ENCODE measurements at places on chromosomes 3 and 15. TPM values are rescaled to one million over a fixed set of nuclear protein-coding genes. Genes with fewer than 3 reads are reported as not detected.

USP19 gene
- total RNA-seq, result 21.9 TPM

MEGF11 gene
- total RNA-seq, result 0.62 TPM

CCR2 gene
- total RNA-seq, result not detected

SPSB4 gene
- total RNA-seq, result 0.14 TPM

ATP10A gene
- total RNA-seq, result 10.1 TPM

GOLGA6A gene
- total RNA-seq, result 0.09 TPM

HRG gene
- total RNA-seq, result not detected

CLDN18 gene
- total RNA-seq, result not detected

WDR93 gene
- 0.18 TPM for total RNA-seq
